CD4-positive, alpha-beta T cell (primary cell): ENCODE measurements at places on chromosomes 5 and 9. TPM values are rescaled to one million over a fixed set of nuclear protein-coding genes. Genes with fewer than 3 reads are reported as not detected.
A peak's percentile ranks its signal among the peaks of the same experiment; 100 is the strongest.

GRCh38 chr9:83199240-83199639, 136.3 kb upstream of the RASEF start:
- DNase-seq: no peak

DNA sequence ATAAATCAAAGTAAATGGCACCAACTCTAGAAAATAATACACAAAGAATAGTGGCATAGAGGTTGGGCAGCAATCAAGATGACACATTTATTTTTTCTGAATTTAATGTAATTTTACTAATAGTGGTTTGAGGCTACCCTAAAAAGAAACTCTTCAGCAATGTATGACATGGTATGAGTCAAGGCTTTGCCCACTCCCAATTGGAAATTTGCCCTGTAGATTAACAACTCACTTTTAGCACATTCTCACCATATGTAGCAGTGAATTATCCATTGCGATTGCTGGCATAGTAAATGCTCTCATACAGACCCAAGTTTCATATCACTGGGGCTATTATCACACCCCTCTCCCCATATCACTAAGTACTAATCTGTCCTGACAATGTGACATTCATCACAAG, 832.1 kb upstream of the ZNF608 start:
- DNase-seq: no peak

GRCh38 chr9:77714077-77714549, 66.0 kb upstream of the GNA14 start:
- DNase-seq: no peak

DNA sequence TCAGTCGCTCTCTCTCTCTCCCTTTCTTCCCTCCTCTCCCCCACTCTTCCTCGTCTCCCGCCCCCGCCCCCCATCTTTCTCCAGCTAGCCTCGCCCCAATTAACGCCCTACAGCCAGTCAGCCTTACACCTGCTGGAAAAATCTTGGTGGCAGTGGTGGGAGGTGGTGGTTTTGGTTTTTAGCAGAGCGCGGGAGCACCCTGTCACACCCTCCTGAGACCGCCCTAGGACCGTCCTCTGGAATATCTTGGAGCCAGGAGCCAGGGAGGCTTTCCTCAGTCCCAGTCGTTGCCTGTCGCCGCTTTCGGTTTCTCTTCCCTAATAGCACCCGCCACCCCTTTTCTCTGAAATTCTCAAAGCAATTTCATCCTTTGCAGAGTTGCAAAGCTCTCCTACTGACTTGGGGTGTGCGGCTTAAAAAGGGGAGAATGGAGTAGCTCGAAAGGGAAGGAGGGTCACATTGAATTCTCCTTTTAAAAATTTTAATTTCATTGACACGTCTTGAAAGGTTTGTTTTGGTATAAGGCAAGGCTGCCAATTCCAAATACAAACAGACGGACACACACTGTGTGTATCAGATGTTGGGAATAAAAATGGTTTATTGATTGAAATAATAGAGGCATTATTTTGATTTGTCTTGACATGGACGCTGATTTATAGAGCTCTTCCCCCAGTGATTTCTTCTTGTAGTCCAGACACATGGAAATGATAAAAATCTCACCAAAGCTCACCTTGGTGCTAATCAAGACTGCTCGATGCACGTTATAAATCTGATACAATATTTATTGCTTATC, 301.3 kb downstream of the PARP8 start:
- DNase-seq: no peak

DNA sequence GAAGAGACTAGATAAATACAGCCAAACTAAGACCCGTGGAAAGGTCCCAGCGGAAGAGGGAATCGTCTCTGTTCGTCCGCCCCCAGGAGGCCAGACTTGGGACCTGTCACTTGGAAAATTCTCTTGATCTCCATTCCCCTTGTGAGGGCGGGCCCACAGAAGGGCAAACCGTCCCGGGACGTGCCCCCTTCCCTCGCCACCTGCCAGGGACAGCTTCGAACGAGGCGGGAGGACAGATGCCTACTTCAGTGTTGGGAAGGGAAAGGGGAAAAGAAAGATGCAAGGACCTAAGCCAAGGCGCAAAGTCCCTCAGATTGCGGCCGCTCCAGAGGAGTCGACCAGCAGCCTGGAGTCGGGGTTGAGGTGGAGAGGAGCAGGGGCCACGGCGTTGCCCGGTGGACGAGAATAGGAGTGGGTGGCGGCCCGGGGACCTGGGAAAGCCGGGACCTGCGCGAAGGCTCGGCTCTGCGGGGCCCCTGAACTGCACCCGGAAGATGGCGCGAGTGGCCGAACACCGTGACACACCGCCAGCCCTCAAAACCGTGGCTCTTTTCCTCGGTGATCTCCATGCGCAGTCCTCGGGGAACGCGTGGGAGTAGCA, 4.4 kb upstream of the EBF1 start:
- DNase-seq: no peak

- DNase-seq: no peak
Measured at GRCh38 chr5:40270274-40270845, 409.4 kb upstream of the PTGER4 start.

DNA sequence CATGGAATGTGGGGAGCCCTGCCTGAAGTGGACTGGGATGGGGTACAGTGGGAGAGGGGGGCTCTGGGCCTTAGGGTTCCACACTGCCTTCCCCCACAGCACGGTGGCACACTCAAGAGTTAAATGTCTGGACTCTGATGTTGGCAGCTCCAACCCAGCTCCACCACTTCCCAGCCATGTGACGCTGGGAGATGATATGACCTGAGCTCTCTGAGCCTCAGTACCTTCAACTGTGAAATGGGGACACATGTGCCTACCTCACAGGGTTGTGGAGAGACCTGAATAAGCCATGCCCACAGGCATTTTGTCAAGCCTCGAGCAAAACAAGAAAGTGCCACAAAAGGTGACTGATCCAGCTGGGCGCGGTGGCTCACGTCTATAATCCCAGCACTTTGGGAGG, 3.4 kb upstream of the PDGFRB start:
- DNase-seq: no peak

GRCh38 chr9:136239983-136240330, 5.7 kb downstream of the QSOX2 start:
- no peak for DNase-seq

- DNase-seq: no peak
Measured at GRCh38 chr5:62942384-62942783, 363.8 kb downstream of the LRRC70 start.

DNA sequence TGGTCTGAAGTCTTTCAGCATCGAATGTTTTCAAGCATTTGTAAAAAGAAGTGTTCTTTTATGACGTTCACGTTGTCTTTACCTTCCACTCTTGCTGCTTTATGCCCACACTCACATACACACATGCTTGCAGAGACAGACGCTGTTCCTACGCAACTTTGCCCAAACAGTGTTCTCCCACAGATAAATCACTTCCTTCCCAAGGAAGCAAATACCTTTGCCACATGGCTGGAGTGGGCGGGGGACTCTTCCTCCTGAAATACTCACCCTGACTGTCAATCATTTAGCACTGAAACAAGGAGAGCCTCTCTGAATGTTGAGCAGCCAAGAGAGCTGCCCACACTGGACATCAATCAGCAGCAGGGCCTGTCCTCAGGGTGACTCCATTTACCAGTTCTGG, 22.4 kb upstream of the ASTN2 start:
- DNase-seq: no peak

- no peak for DNase-seq
Measured at GRCh38 chr9:20526500-20527319, 95.6 kb downstream of the MLLT3 start.

DNA sequence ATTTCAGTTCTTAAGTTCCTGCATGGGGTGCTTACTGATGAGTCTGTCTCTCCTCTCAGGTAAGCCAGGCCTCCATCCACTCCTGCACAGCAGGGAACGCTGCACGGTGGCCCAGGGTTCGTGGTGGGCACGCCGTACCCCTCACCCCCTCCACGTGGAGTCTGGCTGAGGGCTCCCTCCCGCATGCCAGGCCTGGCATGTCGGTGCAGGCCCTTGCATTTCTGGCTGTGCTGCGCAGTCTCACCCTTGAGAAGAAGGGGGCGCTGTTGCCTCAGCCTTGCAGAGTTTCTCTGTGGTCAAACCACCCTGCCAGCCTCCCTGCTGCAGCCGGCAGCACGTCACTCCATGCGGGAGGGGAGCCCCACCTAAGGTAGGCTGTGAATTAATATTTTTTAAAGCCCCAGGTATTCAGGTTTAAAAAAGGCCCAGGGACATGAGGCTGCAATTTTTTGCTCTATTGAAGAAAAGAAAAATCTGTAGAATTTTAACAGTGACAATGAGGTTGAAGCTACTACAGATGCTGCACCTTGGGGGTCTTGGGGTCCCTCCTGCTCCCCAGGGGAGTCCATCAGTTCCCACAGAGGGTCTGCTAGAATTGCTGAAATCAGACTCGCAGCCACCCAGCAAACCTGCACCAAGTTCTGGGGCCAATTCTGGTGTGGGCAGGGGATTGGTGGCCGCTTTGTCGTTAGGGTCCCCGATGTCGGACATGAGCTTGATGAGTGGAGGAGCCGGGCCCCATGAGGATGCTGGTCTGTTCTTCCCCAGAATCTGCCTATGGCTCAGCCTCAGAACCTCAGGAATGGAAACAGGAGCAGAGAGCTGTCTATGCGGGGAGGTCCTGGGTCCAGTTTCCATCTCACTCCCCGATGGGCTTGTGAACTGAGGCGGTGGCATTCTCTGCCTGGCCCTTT, 52.6 kb downstream of the TENT4A start:
- DNase-seq: peak; percentile 43

DNA sequence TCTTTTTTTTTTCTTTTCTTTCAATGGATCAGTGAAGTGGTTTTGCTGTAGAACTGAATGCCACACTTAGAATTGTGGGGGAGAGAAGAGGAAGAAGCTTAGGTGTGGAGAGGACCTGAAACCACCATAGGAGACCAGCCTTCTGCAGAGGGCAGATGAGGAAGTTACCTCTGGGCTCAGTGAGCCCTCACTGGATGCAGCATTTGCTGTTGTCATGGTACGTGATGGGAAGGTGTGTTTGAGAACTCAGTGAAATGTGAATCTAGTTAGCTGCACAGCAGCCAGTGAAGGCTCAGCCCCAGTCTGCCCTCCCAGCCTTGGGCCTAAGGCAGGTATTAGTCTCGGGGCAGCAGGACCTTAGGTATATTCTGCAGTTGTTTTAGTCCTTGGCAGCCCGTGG, 17.5 kb downstream of the CYFIP2 start:
- no peak for DNase-seq

GRCh38 chr5:57082441-57083067, 91.3 kb upstream of the GPBP1 start:
- no peak for DNase-seq

- DNase-seq: no peak
Measured at GRCh38 chr5:38543074-38543473, 13.4 kb downstream of the LIFR start.

DNA sequence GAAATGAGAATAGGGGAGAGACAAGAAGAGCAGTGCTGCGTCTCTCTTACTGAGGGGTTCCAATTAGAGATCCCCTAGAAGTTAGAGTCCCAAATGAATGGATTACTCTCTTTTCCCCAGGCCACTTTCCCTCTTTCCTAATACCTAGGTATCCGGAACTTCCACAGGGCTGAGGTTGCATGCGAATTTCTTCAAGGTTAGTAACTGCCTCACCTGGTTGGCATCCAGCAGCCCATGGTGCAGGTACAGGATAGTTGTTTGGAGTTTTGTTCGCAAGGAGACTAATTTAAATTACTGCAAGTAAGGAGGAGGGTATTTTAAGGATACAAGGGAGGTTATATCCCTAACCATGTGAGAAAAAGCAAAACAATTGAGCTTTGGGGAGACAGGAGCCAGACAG, 52.4 kb upstream of the JAK2 start:
- no peak for DNase-seq

SPOCK1 gene
- not detected for total RNA-seq

FSD1L gene
- 0.56 TPM for total RNA-seq

OTULINL gene
- total RNA-seq: 55.6 TPM

CHSY3 gene
- total RNA-seq: not detected

GRCh38 chr9:121992571-121993212, 100.4 kb downstream of the TTLL11 start:
- DNase-seq: peak; percentile 66

DNA sequence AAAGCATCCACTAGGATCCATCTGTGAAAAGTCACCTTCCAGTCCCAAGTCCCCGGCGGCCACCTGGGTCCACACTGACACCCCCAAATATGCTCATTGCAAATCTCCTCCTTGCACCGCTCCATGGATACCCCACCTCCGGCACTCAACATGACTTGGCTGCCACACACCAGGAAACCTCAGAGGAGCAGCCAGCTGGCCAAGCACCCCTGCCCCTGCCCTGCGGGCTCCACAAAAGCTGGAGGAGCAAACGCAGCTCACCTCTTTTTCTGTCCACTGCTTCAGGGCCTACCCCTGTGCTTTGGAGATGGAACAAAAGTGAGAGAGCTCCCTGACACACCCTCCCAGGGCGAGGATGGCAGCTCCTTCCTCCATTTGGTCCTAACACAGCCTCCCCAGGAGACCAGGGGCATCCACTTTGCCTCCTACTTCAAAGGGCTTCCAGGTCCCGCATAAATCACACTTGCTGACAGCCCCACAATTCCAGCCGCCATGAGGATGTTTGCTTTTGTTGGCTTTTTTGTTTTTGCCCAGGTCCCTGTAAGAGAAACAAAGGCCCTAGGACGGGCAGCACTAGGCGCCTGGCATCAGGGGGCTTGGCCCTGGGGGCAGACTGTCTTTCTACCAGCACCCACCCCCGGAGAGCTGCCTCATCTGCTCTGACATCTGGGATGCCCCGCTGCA, 14.8 kb downstream of the ROR2 start:
- no peak for DNase-seq

GRCh38 chr9:37943345-37944265, 39.7 kb upstream of the SLC25A51 start:
- no peak for DNase-seq

GRXCR2 gene
- total RNA-seq: not detected

GRCh38 chr5:179762079-179762780, 29.6 kb downstream of the MAML1 start:
- no peak for DNase-seq

MTAP gene
- total RNA-seq: 17.8 TPM

GRCh38 chr5:76818844-76819831, at the start of gene F2RL1:
TSS of gene F2RL1 (plus strand) at chr5:76819030. CDS start at chr5:76819183, 153 bp downstream.
- DNase-seq: peak; percentile 52

GRCh38 chr9:103183701-103184171, 188.6 kb downstream of the CYLC2 start:
- no peak for DNase-seq

DNA sequence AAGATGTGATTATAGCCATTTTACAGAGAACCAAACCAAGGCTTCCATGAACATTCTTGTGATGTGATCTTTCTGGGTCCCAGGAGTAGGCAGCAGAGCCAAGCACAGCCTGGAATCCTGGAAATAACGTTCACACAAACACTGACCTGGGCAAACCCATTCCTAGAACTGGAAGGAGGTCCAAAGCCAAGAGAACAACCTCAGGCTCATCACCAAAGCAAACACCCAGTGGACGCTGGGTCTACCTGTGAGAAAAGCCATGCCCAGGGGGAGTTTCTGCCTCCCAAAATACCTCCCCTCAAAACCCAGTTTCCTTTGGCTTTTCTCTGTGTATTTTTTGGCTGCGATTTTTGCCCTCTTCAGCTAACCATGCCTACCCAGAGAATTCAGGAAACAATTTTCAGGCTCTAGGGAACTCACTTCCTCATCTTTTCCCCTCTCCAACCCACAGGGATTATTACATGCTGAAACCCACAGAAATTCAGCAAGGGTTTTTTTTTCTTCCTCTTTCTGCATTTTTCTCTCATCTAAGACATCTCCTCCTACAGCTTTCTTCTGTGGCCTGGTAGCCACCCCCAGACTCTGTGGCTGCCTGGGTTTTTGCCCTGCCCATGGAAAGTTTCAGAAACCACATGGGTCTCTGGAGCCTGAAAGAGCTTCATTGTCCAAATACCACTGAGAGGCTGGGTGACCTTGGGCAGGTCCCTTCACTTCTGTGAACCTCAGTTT, 75.0 kb downstream of the TNC start:
- DNase-seq: no peak
